ENCODE measurements at places on chromosomes 6 and 20.

DNA sequence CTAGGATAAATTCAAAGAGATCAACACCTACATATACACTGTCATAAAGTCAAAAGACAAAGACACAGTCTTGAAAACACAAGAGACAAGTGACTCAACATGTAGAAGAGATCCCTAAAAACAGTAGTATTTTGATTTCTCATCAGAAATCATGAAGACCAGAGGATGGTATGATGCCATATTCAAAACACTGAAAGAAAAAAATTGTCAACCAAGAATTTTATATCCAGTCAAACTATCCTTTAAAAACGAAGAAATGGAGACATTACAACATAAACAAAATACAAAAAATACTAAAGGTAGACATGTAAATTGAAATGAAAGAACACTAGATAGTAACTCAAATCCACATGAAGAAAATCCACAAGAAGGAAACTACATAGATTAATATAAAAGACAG, 27.3 kb upstream of the HBS1L start:
- DNase-seq: no peak

GRCh38 chr6:114087496-114087895, 116.5 kb upstream of the HDAC2 start:
- DNase-seq: no peak

DNA sequence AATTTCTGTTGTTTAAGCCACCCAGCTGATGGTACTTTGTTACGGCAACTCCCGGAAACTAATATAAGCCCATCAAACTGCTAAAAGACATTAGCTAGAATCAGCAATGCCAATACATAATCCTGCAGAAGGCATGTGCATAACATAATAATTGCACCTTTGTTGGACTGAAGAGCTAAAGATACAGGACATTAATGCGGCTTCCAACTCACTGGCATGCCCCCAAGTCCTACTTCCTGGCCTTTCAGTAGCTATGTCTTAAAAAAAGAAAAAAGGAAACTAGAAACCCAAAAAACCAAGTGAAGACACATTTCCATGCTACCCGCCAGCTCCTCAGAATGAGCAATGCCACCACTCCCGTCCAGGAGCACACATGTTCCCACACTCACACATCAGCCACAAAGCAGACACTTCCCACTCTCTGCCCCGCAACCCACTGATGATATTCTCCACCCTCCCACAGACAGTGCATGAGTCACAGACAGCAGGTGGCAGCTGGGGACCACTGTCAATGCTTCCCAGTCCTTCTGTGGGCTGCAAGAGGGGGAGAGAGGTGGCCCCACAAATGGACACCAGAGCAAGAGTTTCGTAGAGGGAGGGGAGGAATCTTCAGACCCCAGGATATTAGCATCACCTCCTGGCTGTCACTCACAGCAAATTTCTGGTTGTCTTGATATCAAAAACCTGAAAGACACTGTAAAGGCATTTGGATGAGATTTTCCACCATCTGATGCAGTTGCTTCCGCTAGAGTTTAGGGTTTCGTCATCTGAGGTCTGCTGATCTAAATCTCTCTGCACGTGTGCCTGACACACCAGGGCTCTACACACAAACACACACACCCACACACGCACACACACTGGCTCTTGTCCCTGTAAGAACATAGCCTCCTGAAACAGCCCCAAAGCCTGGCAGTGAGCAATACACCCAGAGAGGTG, 32.8 kb downstream of the GFOD1 start:
- no peak for DNase-seq

GRCh38 chr6:137819740-137820139, 47.3 kb upstream of the TNFAIP3 start:
- DNase-seq: no peak

GRCh38 chr6:84774985-84775284, 10.5 kb upstream of the TBX18 start:
- no peak for DNase-seq

DNA sequence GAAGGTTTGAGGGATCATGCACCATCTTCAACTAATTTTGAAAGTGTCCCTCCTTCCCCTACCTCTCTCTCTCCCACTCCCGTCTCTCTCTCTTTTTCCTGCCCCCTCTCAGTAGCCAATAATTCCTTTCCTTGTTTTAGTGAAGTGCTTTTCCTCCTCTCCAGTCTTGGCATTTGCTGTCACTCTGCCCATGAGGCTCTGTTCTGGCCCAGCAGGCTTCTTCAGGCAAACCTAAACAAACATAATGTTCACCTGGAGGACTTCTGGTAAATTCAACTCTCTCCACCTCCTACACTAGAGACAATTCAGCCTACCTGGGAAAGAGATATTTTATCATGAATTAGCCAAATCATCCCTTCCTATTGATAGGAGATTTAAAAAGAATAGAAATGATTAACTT, 320.4 kb upstream of the RNF24 start:
- no peak for DNase-seq

- no peak for DNase-seq
Observed at GRCh38 chr6:108841377-108841855, 6.8 kb upstream of the ARMC2 start.

- no peak for DNase-seq
Observed at GRCh38 chr6:154888421-154889295, 106.5 kb upstream of the TIAM2 start.

GRCh38 chr6:92647630-92648029, 771.7 kb downstream of the EPHA7 start:
- no peak for DNase-seq
